ENCODE measurements at places on chromosomes 1 and 21. TPM values are rescaled to one million over a fixed set of nuclear protein-coding genes. Genes with fewer than 3 reads are reported as not detected.

The ABCB10 gene
- polyA plus RNA-seq: 5.4 TPM

The C1orf35 gene
- 17.9 TPM for polyA plus RNA-seq

The RHD gene
- not detected for polyA plus RNA-seq

The OPTC gene
- not detected for polyA plus RNA-seq

The ANKRD45 gene
- 0.92 TPM for polyA plus RNA-seq

The FCRL2 gene
- 0.60 TPM for polyA plus RNA-seq

The PAPPA2 gene
- 1.0 TPM for polyA plus RNA-seq

The CLCA1 gene
- 201 TPM for polyA plus RNA-seq

The PLD5 gene
- not detected for polyA plus RNA-seq

The KCNK1 gene
- 24.2 TPM for polyA plus RNA-seq
